T follicular helper cell (primary cell): ENCODE measurements at places on chromosomes 1 and 21.

DNA sequence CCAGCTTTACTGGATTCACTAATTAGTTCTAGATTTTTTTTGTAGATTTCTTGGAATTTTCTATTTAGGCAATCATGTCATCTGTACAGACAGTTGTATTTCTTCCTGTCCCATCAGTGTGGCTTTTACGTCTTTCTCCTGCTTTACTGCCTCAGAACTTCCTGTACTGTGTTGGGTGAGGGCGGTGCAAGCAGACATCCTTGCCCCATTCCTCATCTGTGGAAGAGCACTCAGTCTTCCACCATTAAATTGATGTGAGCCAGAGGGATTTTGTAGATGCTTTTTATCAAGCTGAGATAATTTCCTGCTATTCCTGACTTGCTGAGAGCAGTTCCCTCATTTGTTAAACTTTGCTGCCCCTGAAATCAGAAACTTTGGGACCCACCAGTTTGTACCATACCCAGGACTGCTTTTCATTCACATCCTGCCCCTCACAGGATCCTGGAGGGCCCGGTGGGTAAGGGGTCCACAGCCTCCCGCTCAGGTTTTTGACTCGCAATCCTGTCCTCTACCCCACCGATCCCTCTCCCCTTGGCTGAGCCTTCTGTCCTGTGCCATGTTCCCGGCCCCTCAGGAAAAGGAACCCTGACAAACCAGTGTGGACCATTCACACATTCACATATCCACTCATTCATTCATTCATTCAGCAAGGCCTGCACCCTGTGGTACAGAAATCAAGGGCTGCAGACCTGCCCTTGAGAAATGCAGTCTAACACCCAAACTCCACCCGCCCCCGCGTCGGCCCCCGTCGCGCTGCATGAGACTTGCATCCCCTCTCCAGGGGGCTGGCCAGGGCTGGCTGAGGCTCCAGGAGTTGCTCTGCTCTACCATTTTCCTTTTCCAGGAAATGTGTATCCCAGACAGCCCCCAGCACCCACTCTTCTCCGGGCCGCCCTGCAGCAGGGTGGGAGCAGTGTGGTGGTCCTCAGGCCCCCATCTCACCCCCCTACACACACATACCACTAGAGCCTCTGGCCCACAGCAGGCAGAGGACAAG, 246.5 kb upstream of the VAMP3 start:
- DNase-seq: no peak

GRCh38 chr1:27590917-27591508, 12.9 kb downstream of the AHDC1 start:
- no peak for DNase-seq

GRCh38 chr21:44086636-44087425, 20.4 kb upstream of the PWP2 start:
- no peak for DNase-seq

DNA sequence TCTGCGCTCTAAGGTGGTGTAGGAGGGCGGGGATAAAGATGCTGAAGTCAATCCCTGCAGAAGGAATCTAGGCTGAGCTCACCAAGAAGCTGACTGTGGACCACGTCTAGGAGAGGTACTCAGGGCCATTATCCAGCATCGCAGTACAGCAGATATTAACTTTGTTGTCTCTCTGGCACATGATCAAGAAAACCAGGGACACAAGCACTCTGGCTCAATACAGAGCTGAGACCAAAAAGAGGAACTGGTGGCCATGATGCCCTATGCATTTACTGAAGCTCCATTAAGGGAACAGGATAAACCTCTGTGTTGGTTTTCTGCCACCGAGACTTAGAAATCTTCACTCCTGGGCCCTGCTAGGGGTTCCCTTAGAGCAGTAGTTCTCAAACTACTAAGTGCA, 38.0 kb upstream of the ANGPTL7 start:
- no peak for DNase-seq

GRCh38 chr1:15137809-15138208, 15.7 kb upstream of the TMEM51 start:
- DNase-seq: no peak

GRCh38 chr1:1989789-1990188, 13.8 kb downstream of the CFAP74 start:
- no peak for DNase-seq

DNA sequence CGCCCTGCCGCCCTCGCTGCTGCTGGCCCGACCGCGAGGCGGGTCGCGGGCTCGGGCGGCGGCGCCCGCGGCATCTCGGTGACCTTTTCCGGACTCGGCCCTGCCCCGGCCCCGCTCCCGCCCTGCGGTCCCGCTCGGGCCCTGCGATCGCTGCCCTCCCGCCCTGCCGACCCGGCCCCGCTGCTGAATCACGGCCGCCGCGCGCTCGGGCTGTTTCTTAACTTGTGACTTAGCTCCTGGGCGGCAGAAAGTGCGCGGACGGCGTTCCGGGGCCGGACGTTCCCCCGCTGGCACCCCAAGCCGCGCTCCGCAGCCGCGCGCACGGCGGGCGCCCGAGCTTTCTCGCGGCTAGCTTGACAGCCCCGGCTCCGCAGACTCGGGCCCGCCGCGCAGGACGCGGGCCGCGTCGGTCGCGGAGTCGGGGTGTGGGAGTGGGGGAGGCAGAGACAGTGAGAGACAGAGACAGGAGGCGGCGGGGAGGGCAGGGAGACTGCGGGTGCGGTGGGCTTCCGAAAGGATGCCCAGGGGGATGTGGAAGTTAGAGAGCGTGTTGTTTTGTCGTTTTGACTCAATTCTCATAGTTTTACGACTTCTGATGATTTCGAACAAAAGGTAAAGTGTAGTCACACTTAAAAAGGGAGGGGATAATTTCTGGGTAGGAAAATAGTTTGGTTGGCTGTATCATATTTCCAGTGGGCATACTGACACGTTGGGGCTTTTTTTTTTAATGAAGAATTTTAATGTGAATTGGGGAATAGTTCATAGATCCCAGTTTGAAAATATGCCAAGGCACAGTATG, 49.8 kb downstream of the PRDM2 start:
- DNase-seq: no peak

DNA sequence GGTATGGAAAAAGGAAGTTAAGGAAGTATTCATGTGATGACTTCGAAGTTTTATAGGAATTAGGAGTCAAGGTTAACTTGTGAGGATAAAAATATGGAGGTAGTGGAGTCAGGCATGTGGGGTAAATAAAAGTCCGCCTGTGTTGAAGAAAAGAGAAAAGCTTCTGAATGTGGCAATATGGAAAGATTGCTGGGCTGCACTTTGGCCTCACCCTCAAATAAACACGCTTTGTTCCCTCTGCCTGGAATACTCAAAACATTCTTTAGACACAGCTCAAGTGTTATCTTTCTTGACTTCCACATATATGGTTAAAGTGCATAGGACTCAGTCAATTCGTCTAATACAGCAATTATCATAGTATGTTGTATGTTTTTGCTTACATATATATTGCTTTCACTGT, 137.7 kb downstream of the PLA2G4A start:
- no peak for DNase-seq

DNA sequence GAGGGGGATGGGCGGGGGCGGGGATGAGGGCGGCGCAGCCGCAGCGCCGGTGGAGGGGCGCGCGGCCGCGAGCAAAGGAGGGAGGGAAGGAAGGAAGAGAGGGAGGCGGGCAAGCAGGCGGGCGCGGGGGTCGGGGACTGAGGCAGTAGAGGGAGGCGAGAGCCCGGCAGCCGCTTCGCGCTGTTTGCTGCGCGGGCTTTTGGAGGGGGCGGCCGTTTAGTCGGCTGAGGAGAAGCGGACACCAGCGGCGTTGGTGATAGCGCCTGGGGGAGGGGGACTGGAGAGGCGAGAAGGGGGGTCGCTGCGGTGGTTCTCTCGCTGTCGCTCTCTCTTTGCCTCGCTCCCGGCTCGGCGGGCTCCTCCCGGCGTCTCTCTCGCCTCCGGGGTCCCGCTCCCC, at the start of gene HS2ST1:
HS2ST1 (plus strand) TSS at position 35 of the 397 bp plus-strand sequence.
- DNase-seq: no peak
